ENCODE measurements at places on chromosomes 5 and 9.

DNA sequence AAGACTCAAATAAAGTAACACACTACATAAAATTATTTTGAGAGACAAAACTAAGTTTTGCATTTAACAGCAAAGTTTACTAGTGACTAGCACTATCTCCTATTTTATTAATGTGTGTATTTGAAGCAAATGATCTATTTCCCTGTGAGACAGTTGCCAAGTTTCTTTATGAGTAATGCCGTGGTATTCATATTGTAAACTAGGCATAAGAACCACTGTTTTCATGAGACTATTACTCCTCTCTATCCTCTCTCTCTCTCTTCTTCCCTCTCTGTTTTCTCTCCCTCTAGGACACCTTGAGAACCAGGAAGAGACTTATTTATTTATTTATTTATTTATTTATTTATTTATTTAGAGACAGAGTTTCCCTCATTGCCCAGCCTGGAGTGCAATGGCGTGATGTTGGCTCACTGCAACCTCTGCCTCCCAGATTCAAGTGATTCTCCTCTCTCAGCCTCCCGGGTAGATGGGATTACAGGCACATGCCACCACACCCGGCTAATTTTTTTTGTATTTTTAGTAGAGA is 61.1 kb downstream of the MLANA start:
- DNase-seq = no peak

- no peak for DNase-seq
These were observed 60.9 kb upstream of the CTNNA1 start for GRCh38 chr5:138692370-138692769.

DNA sequence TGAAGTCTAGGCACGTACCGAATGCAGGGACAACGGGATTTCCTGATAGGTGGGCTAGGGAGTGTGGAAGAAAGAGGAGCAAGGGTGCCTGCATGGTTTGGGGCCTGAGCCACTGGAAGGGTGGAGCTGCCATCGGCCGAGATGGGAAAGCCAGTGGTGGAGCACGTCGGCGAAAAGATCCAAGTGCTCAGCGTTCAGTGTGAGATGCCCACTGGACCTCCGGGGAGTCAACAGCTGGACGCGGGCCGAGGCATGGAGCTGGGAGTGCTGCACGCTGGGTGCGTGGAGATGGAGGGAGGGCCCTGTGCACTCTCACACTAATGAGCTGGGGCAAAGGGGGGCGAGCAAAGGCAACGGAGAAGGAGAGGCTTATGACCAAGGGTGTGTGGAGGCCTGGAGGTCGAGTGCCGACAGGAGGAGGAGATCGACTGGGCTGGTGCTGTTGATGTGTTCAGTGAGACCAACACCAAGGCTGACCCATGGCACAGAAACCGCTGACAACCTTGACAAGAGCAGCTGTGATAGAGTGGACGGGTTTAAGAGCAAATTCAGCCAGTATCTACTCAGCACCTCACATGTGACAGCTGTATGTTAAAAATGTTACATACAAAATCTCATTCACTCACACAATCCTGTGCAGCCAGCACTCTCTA is 85.7 kb downstream of the STK10 start:
- no peak for DNase-seq

DNA sequence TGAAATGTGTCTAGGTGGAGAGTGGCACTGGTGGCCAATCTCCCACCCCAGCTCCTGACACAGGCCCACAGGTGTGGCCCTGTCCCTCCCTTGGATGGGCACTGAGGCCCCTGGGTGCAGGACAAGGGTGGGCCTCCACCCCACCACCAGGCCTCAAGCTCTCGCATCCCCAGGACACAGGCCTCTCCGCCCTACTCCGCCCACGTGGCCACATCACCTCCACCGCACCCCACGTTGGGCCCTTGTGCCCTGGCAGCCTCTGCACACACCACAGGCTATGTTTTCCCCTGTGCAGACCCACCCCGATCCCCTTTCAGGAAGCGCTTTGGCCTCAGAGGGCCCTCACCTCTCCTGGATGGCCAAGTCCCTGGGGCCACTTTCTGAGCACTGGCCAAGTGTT is 54.7 kb downstream of the SECISBP2 start:
- DNase-seq = no peak

DNA sequence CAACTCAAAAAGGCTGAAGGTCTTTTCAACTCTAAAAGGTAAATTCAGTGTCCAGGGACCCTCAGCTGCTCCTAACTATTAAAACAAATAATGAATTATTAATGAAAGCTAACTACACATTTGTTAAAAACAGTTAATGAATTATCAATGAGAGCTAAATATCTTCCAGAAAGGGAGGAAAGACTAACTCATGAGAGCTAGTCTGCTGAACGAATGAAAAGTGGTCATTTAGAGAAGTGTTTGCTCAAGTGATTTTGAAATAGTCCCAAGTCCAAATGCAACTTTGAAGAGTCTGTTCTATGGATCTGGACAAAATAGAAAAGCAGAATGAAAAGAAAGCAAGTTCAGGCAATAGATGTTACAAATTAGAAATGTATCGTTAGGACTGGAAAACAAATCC is 133.9 kb upstream of the SPEF2 start:
- no peak for DNase-seq

- DNase-seq = no peak
These were observed 1901.9 kb upstream of the ACO1 start for GRCh38 chr9:30482499-30482898.

- DNase-seq = no peak
These were observed 40.0 kb downstream of the NIM1K start for GRCh38 chr5:43231977-43232376.

DNA sequence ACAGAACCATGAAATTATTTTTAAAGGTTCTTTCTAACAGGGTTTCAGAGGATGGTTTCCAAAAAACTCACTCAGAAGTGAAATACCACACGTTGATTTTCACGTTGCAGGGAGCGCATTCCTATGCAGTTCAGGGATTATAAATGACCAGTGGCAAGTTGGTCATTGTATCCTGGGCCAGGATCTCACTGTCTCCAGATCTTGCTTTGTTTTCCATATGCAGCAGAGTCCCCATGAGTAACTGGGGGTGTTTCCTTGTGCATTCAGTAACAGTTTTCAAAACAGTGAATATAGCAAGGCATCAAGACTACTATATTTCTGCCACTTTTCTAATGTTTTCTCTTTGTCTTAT is 1064.9 kb upstream of the DMAC1 start:
- DNase-seq = no peak

DNA sequence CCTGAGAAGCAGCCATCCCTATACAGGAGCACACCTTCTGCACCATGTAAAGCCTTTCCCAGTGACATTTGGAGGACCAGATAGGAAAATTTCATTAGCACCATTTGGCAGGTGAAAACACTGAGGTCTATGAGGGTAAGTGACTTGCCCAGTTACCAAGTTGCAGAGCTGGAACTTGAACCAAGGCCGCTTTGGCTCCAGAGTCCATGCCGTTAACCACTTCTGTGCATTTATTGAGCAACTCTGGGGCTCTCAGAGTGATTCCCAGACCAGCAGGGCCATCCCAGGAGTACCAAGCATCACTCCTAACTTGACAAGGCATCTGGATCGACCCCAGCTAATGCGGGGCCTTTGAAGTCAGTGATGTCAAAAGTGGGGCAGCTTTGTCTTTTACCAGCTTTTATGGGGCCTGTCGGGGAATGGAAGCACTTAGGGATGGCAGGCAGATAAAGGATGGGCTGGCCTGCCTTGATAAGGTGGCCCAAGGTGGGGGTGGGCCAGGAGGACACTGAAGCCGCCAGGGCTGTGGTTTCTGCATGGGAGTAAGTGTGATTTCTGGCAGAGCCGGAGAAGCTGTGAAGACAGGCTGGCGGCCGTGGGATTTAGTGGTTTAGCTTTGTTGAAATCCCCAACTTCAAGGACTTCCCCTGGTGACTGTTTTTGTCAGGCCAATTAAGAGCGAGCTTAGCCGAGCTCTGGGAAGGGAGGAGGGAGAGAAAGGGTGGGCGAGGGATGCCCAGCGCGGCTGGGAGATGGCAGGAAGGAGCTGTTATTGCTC is 127.3 kb downstream of the MACROH2A1 start:
- no peak for DNase-seq

DNA sequence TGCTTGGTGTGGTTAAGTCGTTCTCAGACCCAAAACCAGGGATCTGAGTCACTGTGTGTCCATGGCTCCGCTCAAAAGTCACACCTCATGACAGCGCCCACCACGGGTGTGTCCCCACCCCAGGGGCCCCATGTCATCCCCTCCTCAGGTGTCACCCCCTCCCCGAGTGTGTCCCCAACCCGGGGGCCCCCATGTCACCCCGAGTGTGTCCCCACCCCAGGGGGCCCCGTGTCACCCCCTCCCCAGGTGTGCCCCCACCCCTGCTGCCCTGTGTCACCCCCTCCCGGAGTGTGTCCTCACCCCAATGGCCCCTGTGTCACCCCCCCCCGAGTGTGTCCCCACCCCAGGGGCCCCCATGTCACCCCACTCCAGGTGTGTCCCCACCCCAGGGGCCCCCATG is 5.1 kb downstream of the LRRC14B start:
- DNase-seq = no peak

DNA sequence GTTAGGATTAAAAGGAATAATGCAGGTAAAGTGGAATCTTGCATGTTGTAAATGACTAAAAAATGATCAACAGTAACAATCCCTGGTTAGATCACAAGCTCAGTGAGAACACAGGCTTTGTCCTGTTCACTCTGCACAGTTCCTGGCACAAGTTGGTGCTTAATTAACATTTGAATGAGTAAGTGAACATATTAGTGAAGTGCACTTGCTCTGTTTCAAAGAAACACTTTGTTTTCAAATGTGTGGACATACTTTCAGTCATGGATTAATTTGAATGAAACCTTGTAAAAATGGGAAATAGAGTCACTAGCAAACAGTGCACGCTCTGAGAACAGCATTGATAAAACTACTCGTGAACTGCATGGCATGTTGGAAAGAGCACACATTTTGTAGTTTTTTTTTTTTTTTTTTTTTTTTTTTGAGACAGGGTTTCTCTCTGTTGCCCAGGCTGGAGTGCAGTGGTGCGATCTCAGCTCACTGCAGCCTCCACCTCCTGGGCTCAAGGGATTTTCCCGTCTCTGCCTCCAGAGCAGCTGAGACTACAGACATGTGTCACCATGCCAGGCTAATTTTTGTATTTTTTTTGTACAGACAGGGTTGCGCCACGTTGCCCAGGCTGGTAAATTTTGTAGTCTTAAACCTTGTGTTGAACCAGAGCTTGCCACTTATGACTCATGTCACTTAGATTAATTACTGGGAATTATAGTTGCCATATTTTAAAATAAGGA is 159.9 kb downstream of the LURAP1L start:
- no peak for DNase-seq

DNA sequence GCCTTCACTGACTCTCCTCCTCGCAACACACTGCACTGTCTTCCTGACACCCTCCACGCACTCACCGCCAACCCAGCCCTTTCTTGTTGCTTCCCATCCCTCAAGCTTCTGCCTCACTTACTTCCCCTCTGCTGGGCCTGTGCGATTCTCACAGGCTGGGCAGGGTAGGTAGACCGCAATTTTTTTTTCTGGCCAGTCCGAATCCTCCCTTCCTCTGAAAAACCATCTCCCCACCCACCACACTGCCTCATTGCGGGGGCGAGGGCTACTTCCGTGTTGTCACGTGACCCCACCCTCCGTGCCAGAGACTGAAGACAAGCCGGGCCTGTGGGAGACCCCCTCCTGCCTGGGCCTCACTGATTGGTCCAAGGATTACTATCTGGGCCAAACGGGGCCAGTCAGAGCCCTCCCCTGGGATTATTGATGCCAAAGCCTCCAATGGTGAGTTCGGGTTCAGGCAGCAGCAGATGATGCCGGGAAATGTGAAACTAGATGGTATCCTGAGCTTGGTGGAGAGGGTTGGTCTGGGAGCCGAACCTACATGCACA is 73.1 kb downstream of the STK10 start:
- DNase-seq = peak; percentile 59

- no peak for DNase-seq
These were observed 229.9 kb downstream of the SGCD start for GRCh38 chr5:156556666-156557406.

DNA sequence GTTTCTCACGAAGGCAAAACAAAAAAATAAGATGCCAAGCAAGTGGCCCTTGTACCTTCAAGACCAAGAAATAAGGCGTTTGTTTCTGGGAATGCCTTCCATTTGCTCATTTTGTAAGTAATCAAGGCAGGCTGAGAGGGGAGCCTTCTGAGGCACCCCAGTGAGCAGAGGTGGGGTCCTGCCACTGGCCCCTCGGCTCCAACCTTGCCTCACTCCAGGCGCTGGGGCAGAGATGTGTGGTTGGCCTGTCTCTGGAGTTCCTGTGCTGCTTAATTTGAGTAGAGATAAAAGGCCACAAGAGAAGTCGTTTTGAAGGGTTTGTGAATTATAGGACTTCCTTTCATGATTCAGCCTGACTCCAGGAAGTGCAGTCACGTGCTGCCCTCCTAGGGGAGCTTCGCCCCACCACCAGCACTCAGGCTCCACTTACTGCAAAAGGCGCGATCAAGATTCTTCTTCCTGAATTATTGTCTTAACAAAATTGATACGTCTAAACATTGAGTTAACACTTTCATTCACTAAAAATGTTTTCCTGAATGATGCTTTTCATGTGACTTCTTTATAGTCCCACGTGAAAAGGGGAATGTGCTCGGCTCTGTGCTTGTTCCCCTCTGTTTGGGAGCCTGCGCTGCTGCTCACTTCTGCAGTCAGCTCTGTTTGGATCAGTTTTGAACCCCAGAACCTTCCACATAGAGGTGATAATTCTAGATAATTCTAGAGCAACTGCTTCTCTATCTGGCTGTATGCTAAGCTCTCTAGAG is 13.7 kb downstream of the SYK start:
- no peak for DNase-seq

DNA sequence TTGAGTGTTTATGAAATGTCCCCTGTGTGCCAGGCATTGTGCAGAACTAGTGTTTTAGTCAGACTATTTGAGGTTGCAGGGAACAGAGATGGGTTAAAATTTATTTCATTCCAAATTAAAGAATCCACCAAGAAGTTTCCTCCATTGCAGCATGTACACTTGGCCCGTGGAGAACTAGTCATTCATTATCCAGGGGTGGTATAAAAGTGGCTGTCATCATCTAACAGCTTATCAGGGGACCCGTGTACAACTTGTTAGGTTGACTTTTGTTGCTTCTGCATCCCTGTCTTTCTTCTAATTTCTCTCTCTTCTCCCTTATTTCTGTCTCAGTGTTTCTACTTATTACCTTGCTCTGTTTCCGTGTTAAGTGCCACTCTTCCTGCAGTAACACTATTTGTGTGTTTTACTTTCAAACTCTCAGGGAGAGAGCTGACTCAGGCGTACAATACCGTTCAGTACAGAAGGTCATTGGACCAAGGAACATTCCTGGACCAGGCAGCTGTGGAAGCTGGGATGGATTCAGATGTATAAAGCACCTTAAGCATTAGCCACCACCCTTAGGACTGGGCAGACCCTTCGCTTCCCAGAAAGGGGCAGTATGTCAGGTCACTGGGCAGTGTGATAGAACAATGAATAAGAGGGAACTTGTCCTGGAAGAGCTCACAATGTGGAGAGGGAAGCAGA is 36.1 kb downstream of the MAP3K1 start:
- DNase-seq = no peak

- DNase-seq = no peak
These were observed 68.4 kb downstream of the CFAP95 start for GRCh38 chr9:69888856-69889585.

Measured in T-helper 22 cell (primary cell).